ENCODE measurements at places on chromosomes 6 and 20.

GRCh38 chr6:169833258-169833794 lies 81.9 kb downstream of the ERMARD start:
- no peak for DNase-seq

DNA sequence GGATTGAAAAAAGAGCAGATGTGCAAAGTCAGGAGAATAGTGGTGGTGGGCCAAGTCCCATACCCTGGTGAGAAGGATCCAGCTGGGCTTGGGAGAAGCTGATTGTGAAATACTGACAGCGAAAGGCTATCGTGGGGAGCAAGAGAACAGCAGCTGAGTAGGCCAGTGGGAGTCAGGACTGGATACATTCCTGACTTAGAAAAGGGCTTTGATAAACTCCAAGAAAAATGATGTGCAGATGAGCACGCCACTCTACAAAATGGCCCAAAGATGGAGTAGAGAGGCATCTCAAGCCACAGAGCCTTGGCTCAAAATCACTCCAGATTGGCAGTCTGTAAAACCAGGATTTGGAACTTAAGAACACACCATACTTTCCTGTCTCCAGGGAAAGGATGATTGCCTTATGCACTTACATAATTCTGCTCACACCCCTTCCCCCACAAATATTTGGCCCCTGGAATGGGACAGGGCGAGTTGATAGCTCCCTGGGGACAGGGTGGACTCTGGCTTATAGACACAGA lies 578.7 kb downstream of the MAFB start:
- no peak for DNase-seq

- no peak for DNase-seq
Observed at GRCh38 chr6:135701426-135701825, 150.1 kb upstream of the PDE7B start.

GRCh38 chr20:49966861-49967260 lies 15.9 kb upstream of the SNAI1 start:
- no peak for DNase-seq

- no peak for DNase-seq
Observed at GRCh38 chr20:10954137-10954840, 280.5 kb upstream of the JAG1 start.

DNA sequence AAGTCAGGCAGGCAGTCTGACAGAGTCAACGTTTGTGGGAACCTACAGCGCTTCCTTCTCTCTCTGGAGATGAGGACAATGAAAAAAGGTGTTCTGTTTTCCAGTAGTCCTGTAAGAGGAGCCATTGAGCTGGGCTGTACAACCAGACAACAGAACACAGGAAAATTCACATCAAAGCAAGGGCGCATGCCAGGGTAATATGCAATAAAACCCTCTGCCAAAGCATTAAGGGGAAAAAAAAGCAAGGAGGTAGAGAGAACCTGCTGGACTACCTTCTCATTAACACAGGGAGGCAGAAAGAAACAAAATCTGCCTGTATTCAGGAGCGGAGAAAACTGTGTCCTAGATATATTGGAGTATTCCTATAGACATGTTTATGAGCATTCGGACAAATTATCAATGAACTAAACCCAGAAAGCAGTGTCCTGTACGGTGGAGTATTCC lies 1.3 kb downstream of the RNF24 start:
- no peak for DNase-seq

DNA sequence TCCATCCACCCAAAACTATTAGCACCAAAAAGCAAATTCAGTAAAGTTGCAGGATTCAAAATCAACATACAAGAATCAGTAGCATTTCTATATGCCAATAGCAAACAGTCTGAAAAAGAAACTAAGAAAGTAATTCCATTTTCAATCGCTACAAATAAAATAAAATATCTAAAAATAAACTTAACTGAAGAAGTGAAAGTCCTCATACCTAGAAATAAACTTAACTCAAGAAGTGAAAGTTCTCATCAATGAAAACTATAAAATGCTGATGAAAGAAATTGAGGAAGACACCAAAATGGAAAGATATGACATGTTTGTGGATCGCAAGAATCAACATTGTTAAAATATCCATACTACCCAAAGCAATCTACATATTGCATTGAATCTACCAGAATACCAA lies 103.0 kb upstream of the ARID1B start:
- no peak for DNase-seq

- no peak for DNase-seq
Observed at GRCh38 chr6:43368259-43369160, 937 bp downstream of the ZNF318 start.

DNA sequence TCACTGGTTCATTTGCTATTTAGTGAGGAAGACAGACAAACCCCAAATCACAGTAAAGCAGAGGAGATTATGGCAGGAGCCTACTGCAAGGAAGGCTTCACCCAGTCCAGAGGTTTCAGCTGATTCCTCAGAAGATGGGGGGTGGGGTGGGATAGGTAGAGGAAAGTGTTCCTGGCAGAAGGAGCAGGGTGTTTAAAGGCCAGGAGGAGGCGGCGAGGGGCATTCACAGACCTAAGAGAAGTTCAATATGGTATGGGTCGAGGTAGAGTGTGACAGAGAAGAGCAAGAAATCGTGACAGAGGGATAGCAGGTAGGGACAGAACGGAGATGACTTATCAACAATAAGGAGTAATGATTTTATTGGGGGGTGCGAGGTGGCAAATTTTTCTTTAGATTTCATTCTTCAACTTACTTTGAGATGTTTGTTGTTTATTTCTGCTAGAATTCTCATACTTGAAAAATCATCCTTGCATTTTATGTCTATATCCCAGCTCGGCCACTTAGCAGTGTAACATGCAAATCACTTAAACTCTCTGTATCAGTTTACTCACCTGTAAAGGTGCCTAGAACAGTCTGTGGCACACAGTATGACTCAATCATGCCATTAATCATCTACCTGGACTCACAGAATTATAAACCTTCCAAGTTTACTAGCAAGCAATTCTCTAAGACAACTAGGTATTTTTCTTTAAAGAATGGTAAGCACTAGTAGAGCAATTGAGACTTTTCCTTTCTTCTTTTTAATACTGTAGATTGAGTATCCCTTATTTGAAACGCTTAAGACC lies 176.7 kb downstream of the REV3L start:
- DNase-seq = no peak

DNA sequence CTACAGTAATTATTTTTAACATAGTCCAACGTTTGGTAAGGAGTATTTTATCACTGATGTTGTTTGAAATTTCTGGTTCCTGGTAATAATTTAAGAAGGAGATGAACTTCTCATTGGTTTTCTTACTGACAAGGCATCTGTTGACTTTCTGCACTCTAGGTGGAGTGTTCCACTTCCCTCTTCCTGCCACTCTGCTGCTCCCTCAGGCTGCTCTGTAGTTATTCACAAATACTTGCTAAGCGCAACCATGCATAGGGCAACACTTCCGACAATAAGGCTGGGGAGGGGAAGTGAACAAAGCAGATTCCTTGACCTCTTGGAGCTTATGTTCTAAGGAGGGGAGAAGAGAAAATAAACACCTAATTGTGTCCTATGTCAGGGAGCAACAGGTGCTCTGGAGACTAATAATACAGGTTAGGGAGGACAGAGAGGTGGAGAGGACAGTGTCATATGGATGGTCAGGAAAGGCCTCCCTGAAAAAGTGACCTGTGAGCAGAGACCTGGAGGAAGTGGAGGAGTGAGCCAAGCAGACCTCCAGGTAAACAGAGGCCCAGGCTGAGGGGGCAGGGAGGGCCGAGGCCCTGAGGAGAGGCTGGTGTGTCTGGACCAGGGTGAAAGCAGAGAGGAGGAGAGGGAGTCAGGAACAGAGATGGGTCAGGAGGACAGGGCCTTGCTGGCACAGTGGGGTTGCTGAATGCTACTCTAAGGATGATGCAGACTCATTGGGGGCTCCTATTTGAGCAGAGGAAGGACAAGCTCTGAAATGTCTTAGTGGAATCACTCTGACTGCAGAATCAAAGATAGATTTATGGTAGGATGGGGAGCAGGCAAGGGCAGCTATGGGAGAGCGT lies 134.8 kb upstream of the SLC24A3 start:
- no peak for DNase-seq

Measured in glomerular endothelial cell (primary cell).